ENCODE measurements at places on chromosomes 4 and X.

DNA sequence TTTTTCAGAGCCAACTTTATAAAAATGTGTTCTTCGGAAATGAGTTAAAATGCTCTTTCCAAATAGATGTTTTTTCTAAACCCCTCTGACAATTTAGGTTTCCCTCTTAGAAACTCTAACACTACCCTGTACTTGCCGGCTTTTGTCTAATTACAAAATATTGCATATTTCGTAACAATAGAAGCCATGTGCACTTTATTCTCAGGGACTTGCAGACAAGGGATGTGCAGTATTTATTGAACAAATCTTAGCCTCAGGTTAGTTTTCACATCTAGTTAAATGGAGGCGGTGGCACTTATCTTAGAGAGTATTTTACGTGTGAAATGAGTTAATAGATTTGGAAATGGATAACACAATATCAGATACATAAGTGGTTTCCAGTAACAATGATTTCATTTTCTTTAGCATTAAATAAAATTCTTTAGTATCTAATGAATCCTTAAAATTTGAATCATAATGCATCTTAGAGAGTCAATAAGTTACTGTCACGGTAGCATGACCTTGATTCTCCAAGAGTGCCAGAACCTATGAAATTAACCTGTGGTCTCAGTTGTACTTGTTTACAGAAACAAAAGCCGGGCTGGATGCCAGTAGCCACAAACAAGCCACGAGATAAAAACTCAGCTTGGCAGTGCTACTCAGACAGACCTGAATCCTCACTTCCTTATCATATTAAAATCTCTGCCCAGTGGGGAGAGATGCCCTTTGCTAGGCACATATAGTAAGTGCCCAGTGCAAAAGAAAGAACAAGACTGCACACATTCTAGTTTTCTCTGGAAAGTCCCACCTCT is 772 bp upstream of the PABPC4L start:
- DNase-seq = no peak

DNA sequence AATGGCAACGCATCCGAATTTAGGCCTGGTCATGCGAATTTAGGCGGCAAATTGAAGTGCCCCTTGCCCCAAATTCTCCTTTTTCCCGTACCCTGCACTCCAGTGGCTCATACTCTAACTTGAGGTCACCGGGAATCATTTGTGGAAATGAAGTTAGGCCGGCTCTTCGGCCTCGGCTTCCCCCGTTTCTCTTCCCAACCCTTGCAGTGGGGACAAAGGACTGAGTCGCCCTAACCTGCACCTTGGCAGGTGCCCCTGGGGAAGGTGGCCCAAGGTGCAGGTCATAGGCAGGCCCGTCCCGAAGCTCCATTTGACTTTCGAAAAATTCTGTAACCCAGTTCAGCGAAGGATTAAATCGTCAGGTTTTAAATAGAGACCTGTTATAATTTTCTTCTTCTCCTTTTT is 811 bp downstream of the SRD5A3 start:
- no peak for DNase-seq

- no peak for DNase-seq
Observed at GRCh38 chr4:99047710-99048109, 40.9 kb downstream of the ADH5 start.

GRCh38 chr4:145984563-145984962 is 45.9 kb upstream of the ZNF827 start:
- no peak for DNase-seq

DNA sequence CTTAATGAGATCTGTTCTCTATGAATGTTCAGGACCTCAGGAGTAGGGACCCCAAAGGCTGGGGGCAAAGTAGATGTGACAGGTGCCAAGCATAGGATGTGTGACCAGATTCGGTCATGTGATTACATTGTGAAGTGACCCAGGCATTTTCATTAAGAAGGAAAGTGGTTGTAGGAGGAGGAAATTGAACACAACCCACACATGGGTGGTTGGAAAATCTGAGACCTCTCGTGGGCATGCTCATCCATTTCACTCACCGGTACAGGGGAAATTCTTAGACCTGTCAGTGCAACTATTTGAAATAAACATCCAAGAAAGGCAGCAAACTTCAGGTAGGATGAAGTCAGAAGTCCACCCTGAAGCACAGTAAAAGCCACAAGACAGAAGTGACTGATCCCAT is 43.5 kb upstream of the CD99 start:
- no peak for DNase-seq
